Karpas-422 (cell line): ENCODE measurements at places on chromosomes 11 and 22.

DNA sequence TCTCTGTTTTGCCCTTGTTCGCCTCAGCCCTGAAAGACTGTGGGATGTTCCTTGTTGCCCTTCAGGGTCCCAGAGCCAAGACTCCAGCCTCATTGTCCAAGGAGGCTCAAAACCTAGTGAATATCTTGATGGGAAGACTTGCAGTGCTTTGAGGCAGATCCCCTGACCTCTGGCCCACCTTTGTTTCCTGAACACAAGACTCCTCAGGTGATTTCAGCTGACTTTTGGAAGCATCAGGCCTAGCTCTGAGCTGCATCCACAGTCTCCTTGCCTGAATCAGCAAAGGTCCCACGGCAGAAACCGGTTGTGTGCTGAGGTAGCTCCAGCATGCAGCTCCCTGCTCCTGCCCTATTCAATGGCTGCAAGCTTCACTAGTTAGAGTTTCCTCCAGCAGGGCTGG is 159.3 kb upstream of the B3GAT1 start:
- no peak overlapping the region for H3K27ac ChIP-seq
- H3K4me3 ChIP-seq = no peak overlapping the region
- H3K4me1 ChIP-seq = no peaks in the 10 kb centered on the region
- H3K27me3 ChIP-seq = no peaks in the 10 kb centered on the region
- DNase-seq = no peak

DNA sequence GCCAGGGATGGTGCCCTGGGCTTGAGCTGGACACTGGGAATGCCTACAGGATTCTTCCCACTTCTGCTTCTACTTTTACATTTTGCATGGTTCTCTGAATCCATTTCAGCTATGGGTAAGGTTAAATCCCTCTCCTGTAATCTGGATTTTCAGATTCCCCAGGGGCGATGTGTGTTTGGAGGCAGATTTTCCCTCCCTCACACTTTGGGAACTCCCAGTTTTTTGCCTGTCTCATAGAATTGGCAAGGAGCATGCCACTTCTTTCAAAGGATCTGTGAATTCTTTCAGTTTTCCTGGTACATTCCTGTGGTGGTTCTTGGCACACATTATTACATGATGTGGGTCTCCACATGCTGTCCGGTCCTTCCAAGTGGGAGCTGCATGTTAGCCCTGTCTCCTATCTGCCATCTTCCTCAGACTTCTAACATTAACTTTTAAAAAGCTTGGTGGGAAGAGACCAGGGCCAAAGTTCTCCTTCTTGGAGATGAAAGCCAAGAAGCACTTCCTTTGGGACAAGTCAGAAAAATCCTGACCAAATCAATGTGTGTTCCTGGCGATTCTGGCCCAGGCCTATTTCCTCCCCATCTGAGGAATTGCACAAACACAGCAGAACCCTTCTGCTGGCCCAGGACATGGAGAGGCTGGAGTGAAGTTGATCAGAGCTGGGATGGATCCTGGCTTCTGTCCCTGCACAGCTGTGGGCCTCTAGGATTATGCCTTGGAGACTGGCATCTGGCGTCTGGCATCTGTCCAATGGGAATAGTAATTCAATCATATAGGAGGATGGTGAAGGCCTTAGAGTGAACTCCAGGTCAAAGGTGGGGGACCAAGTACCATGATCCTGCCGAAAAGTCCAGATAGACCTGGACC is 5.4 kb upstream of the APOL2 start:
- H3K4me1 ChIP-seq = peaks cover 3% of the 10 kb centered on the region
- H3K27me3 ChIP-seq = no peaks in the 10 kb centered on the region; the same call in 1 of the 2 replicates
- H3K27ac ChIP-seq = no peak overlapping the region
- no peak for DNase-seq

- H3K27ac ChIP-seq = peak overlapping the region; percentile 15; the same call in 1 of the 2 replicates
- no peaks in the 10 kb centered on the region for H3K4me1 ChIP-seq
- no peak overlapping the region for H3K4me3 ChIP-seq
- H3K36me3 ChIP-seq = peaks cover 14% of the 10 kb centered on the region; the same call in 1 of the 2 replicates
- no peak for DNase-seq
- H3K27me3 ChIP-seq = no peaks in the 10 kb centered on the region
Observed at GRCh38 chr22:31569126-31569525, 72.8 kb downstream of the SFI1 start.

- no peak overlapping the region for H3K4me3 ChIP-seq
- no peaks in the 10 kb centered on the region for H3K36me3 ChIP-seq
- no peak overlapping the region for H3K27ac ChIP-seq
- no peak for DNase-seq
Observed at GRCh38 chr11:117733316-117733715, 63.7 kb downstream of the DSCAML1 start.

DNA sequence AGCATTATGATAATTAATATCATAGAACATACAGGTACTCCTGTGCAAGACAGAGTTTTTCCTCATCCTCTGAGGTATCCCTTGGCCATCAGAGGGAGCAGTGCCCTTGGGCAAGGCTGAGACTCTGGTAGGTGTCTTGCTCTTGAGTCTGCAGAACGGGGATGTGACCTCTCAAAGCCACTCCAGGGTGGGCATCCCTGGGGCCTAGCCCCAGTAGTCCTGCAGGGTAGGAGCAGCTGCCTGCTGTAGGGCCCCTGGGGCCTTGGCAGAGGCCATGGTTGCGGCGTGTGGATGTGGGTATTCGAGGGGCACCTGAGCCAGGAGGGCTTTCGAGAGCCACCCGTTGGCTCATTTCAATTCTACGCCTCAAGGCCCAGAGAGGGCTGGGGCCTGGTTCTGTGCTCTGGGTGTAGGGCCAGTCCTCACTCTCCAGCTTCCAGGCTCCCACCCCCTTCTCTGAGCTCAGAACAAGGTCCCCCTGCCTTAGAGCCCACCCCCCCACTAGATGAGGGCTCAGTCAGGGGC is 7.7 kb upstream of the OMP start:
- H3K4me1 ChIP-seq = no peaks in the 10 kb centered on the region
- H3K36me3 ChIP-seq = no peaks in the 10 kb centered on the region
- no peaks in the 10 kb centered on the region for H3K27me3 ChIP-seq
- H3K4me3 ChIP-seq = no peak overlapping the region
- no peak for DNase-seq

- no peaks in the 10 kb centered on the region for H3K4me1 ChIP-seq
- no peaks in the 10 kb centered on the region for H3K36me3 ChIP-seq
- no peak overlapping the region for H3K4me3 ChIP-seq
- H3K27ac ChIP-seq = no peak overlapping the region
Observed at GRCh38 chr11:55854704-55855103, 16.2 kb downstream of the OR5D16 start.

DNA sequence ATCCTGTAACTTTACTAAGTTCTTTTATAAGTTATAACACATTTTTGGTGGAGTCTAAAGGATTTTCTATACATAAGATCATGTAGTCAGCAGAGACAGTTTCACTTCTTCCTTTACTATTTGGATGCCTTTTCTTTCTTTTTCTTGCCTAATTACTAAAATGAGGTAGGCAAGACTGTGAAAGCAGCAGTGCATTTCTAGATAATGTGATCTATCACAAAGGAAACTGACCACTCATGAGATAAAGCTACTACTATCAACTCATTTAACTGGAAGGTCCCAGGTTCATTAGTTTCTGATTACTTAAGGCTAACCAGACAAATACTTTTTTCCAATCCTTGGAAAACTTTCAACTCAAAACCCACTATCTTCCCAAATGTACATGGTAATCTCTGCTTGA is 196.2 kb upstream of the E2F8 start:
- H3K27me3 ChIP-seq = no peaks in the 10 kb centered on the region
- DNase-seq = peak; percentile 46
- no peak overlapping the region for H3K27ac ChIP-seq
- H3K4me3 ChIP-seq = no peak overlapping the region

- no peaks in the 10 kb centered on the region for H3K27me3 ChIP-seq
- H3K4me1 ChIP-seq = no peaks in the 10 kb centered on the region
- H3K27ac ChIP-seq = no peak overlapping the region
Observed at GRCh38 chr11:35618497-35619115, 346 bp downstream of the FJX1 start.

DNA sequence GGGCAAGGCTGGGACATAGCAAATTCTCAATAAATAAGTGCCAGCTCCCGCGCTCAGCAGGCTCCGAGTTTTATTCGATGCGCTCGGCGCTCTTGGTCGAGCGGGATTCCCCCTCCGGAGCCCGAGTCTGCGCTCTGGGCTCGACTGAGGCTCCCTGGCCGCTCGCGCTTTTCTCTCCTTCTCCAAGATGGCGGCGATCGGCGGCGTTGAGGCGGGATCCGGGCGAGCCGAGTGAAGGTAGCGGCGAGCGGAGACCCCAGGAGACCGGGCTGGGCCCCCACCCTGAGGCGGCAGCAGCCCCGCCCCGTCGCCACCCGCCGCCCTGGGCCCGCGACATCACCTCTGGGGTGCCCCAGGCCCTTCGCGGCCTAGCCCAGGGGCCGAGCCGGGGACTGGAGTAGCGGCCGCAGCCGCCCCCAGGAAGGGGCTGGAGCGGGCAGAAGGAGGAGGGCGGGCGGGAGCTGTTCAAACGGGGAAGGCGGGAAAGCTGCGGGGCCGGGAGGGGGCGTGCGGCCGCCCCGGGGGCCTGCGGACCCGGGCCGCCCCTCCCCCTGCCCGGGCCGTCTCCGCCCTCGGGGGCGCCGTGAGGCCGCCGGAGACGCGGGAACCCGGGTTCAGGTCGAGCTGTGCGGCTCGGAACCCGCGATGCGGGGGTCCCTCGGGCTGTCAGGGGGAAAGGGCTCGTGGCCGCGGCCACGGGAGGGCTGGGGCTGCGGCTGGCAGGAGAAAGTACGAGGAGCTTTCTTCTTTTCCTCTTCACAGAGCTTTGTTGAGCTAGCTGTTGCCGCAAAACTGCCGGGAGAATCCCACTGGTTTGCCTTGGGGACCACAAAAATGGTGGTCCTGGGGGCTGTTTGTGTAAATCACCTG is at the start of gene HMGXB4:
Gene HMGXB4 (plus strand): TSS at position 173 of the 870 bp plus-strand sequence. CDS start 4,898 bp downstream, outside the sequence.
- H3K4me3 ChIP-seq = peak within 1 kb of the TSS; percentile 91
- peaks cover 7% of the 10 kb centered on the region; the same call in 1 of the 2 replicates for H3K36me3 ChIP-seq
- DNase-seq = peak; percentile 96

DNA sequence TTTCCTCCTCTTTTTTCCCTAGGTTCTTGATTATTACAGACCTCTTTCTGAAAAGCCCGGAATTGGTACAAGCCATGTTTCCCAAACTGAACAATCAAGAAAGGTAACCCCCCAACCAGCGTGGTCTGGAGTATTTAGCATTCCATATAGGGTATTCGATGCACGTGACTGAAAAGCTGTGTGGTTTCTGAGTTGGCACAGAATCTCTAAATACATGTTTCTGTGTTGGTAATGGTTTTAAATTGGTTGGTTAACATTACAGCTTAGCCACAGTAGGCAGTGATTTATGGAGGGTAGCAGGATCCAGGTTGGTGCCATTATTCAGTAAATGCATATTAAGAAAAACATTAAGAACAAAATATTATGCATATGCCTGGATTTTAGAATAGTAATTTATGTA is 46.8 kb downstream of the ATXN10 start:
- H3K4me1 ChIP-seq = no peaks in the 10 kb centered on the region
- H3K27ac ChIP-seq = no peak overlapping the region
- DNase-seq = no peak
- no peaks in the 10 kb centered on the region for H3K27me3 ChIP-seq
- peaks cover 61% of the 10 kb centered on the region for H3K36me3 ChIP-seq

DNA sequence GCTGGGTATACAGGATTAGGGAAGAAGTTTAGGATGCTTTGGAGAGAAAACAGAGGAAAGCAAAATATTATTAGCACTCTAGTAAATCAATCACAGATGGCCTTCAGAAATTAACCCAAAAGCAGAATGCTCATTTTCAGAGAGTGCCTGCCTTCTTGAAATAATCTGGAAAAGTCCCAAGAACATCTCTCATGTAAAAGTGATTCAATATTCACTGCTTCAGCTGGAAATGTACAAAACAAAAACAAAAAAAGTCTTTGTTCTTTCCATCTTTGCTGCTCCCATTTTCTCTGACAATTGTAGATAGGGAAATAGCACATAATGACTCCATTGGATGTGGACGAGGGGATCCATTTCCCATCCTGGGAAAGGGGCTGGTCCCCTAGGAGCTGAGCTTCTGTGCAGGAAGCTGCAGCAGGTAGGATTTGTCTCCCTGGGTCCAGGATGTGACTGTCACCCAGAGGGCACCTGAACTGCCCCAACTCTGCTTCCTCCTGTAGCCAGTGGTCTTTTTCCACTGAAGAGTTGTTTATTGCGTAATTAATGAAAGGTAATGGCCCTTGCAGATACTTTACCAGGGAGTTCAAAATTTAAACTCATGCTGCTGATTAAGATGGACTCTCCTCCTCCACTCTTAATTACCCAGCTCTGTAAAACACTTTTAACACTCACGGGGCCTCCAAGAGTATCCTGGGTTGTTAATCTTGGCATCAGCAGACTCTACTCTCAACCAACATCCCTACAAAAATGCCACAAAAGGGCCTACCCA is 57.9 kb downstream of the SC5D start:
- no peak overlapping the region for H3K4me3 ChIP-seq
- H3K27ac ChIP-seq = no peak overlapping the region
- no peaks in the 10 kb centered on the region for H3K4me1 ChIP-seq
- H3K36me3 ChIP-seq = no peaks in the 10 kb centered on the region
- no peaks in the 10 kb centered on the region for H3K27me3 ChIP-seq
- no peak for DNase-seq

GRCh38 chr11:72237112-72237931 is 6.7 kb downstream of the PHOX2A start:
- no peaks in the 10 kb centered on the region for H3K27me3 ChIP-seq
- H3K4me1 ChIP-seq = no peaks in the 10 kb centered on the region
- H3K36me3 ChIP-seq = 0 out of 2 replicates have a peak, but pooled peaks cover 5% of the 10 kb centered on the region
- H3K4me3 ChIP-seq = no peak overlapping the region
- no peak for DNase-seq

GRCh38 chr22:37240240-37240940 is 3.7 kb downstream of the RAC2 start:
- H3K36me3 ChIP-seq = peaks cover 40% of the 10 kb centered on the region
- H3K27ac ChIP-seq = peak overlapping the region; percentile 97
- no peaks in the 10 kb centered on the region for H3K27me3 ChIP-seq
- H3K4me1 ChIP-seq = peaks cover 98% of the 10 kb centered on the region
- peak; percentile 91 for DNase-seq

DNA sequence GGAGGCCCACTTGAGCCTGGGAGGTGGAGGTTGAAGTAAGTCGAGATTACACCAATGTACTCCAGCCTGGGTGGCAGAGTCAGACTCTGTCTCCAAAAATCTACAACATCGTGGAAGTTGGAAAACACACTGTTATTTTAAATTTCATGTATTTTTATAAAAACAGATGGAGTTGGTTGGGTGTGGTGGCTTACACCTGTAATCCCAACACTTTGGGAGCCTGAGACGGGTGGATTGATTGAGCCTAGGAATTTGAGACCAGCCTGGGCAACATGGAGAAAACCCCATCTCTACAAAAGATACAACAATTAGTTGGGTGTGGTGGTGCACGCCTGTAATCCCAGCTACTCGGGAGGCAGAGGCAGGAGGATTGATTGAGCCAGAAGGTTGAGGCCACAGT is 52.0 kb upstream of the CLTCL1 start:
- H3K27ac ChIP-seq = no peak overlapping the region
- DNase-seq = no peak
- H3K4me3 ChIP-seq = no peak overlapping the region
- H3K27me3 ChIP-seq = no peaks in the 10 kb centered on the region
- H3K4me1 ChIP-seq = no peaks in the 10 kb centered on the region
- peaks cover 72% of the 10 kb centered on the region for H3K36me3 ChIP-seq
